GM12891 (cell line): ENCODE measurements at places on chromosomes 12 and 14.
A peak's percentile ranks its signal among the peaks of the same experiment; 100 is the strongest.

DNA sequence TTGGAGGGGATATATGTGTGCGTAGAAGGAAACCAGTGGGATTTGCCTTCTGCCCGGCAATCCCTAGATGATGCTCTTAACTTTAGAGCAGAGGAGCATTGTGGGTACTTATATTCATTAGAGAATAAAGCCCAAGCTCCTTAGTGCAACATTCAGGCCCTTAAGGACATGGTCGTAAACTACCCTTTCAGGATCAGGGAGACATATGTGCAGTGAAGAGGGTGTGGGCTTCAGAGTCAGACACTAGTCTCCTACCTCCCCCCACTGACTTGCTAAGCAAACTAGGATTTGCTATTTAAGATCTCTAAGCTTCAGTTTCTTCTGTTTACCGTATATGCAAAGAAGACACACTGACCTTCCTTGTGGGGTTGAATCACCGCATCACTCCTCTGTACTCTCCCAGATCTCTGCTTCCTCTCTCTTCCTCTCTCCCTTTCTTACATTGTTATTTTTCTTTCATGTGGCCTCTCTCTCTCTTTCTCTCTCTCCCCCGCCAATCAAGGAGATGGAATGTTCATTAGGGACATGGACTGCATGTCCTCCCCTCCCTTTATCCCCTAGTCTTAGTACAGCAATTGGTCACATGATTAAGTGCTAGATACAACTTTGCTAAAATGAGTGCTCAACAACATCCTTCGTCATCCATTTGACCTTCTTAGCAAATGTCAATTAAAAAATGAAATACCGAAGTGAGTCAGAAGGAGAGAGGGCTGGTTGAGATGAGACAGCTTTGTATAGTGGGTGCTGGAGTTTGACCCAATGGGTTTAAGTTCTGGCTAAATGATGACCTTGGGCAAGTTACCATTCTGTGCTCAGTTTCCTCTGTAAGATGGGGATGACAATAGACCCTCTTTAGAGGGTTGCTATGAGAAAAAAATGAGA, 91.7 kb downstream of the TMX1 start:
- DNase-seq = no peak

DNA sequence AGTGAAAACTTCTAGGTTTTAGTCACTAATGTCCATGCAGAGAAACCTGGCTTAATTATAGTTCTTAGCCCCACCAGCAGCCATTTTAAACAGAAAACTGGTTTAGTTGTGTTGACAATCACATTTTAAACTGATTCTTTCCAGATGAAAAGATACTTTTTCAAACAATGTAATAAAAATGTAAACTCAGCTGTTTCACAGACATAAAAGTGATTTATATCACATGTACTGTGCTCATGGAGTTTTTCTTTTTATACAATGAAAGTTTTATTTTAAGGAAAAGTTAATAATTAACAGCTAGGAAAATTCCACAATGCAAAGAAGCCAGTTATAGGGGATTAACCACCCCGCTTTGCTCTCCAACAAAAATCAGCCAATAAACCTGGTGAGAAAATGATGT, 129.7 kb downstream of the PAX9 start:
- DNase-seq = no peak

DNA sequence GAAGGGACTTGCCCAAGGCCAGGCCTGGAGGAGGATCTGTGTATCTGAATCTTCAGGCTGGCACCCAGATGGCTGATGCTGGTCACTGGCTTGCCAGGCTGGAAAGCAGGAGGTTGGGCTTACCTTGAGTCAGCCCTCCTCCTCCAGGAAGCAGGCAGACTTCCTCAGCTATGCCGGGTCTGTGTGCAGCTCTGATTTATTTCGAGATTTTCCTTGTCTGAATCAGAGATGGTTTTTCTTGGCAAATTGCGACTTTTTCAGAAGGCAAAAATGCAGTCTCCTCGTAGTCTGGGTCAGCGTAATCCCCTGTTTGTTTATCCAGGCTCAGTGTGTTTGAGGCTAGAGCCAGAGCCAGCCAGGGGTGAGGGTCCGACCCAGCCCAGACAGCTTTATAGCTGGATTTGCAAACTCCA, 48.9 kb downstream of the SMOC1 start:
- DNase-seq = no peak

GRCh38 chr14:50830932-50831725, at the start of gene NIN:
NIN (minus strand) TSS chr14:50831162; CDS start chr14:50822056, 9,106 bp downstream.
- peak; percentile 64 for DNase-seq

DNA sequence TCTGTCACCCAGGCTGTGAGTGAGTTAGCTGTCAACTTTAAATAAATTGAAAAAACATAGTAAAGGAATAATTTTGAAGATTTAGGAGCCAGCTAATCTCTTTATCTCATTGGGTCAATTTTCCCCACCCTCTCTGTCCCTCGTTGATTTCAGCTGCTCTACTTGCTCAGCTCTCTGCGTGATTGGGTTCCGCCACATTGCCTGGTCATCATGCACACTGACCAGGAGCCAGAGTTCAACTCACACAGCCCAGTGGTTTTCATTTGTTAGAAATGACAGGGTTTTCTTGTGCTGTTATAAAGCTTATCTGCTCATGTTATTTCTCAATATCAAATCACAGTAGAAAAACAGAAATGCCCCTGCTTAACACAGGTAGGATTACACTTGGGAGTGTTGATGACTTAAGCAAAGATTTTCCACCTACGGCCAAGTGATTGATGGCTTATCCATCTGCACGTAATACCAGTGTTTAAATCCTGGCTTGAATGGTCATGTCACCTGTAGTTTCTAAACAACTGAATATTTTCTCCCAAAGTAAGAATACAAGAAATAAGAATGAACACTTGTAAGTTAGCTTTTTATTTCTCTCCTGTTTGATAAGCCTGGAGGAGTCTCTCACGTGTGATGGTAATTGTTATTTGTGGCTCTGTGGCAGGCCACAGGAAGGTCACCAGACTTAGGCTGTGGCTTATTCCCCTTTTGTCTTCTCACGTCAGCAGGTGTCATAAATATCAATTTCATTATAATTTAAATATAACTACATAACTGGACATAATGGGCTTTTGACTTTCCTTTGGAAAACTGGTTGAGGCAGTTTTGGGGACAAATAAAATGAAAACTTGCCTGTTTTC, 367.2 kb upstream of the DDHD1 start:
- DNase-seq = no peak

GRCh38 chr14:80390906-80391305, 179.6 kb upstream of the DIO2 start:
- DNase-seq = no peak

- no peak for DNase-seq
Measured at GRCh38 chr12:105740369-105740768, 398.4 kb downstream of the NUAK1 start.

- no peak for DNase-seq
Measured at GRCh38 chr14:93219103-93219726, 12.2 kb downstream of the UBR7 start.

DNA sequence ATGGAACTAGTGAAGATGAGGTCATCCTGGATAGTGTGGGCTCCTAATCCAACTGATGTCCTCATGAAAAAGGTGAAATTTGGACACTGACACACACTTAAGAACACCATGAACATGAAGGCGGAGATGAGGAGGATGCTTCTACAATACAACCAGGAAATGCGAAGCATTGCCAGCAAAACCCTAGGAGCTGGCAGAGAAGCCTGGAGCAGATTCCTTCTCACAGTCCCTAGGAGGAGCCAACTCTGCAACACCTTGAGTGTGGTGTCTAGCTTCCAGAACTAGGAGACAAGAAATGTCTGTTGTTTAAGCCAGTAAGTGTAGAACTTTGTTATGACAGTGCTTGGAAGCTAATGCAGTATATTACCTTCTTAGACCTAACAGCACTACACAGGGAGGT, 191.9 kb upstream of the PWP1 start:
- no peak for DNase-seq

DNA sequence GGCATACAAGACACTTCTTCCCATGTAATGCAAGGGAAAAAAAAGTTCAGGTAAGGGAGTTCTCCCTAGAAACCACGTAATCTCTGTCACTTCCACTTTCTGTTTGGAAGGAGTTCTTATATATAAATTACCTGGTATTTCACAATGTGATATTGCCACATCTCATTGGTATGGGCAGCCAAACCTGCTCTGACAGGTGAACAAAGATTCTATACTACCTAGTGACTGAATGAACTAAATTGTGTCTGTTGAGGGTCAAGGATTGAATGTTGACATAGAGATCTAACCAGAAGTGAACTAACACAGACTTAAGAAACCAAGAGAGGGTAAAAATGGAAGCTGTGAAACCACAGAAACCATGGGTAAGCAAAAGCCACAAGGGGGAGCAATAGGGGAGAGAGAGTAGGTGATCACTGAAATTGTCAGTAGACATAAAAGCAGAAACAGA, 161.3 kb downstream of the RPL10L start:
- DNase-seq = peak; percentile 11

- no peak for DNase-seq
Measured at GRCh38 chr12:116916122-116916521, 5.4 kb downstream of the FBXW8 start.

- no peak for DNase-seq
Measured at GRCh38 chr14:60565211-60565610, 56.3 kb downstream of the SIX6 start.

- DNase-seq = no peak
Measured at GRCh38 chr14:71960494-71961353, 28.5 kb downstream of the RGS6 start.

GRCh38 chr14:101018561-101019290, 115.2 kb upstream of the RTL1 start:
- no peak for DNase-seq

DNA sequence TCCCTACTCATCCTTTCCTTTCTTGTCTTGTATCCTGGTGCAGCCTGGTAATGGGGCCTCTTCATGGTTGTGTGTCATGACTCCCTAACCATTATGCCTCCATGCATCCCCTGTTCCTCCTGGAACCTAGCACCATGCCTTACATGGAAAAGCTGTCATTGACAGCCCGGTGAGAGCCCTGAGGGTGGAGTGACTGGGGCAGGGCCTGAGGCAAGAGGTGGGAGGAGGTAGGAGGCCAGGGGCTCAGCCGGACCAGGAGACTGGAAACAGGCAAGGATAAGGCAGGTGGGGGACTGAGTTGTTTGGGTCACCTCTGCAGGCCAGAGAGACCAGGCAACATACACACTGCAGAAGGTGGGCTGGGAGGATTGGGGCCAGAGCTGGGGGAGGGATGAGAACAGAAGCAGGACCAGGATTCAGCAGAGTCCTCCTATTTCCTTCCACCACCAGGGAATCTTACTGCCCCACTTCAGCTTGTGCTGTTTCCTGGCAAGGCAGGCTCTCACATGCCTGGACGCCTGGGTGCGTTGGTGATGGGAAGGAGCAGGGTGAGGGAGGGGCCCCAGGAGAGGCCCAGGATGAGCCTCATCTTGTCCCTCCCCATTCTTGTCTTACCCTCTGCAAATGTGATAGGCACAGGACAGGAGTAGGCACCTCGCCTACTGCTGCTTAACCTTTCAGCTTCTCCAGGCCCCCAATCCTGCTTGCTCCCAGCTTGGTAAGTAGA, at the start of gene LTB4R2:
LTB4R2 (plus strand) TSS at position 603 of the 727 bp plus-strand sequence. CDS start 525 bp downstream, outside the sequence.
- no peak for DNase-seq

GRCh38 chr12:116265351-116266147, 11.9 kb downstream of the MED13L start:
- DNase-seq = no peak

DNA sequence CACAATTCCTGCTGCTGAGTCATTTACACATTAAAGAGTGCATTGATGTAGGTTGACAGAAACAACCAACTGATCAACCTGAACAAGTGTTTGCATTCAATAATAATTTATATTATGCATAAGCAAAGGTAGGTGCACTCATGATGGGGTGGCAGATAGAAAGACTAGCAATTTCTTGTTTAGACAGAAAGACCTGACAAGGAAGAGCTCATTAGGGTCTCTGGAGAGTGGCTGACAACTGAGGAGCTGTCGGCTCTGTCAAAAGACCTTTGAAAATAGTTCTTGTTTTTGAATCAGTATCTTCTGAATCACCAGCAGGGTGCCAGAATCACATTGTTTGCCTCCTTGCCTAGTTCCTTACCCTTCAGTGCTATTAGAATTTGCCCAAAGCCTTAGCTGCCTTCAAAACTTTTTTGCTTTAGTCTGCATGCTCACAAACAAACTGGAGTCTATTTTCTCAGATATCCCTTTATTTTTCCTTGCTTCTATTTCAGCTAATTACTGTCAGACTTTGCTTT, 234.7 kb downstream of the BTG1 start:
- no peak for DNase-seq

DNA sequence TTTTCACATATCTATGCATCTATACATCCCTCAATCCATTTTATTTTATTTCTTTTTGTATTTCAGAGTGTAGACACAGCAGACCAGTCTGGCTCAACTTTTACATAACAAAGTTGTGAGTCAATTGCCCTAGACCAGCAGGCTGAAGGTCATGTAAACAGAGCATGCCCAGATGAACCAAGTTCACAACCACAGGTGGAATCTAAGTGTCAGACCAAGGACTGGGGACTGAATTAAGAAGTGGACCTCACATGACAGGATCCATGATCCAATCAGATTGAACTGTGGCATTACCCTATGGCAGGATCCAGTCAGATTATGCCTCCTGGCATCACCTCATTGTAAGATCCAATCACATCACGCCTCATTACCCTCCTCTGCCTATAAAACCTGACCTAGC, 455.8 kb downstream of the SOX5 start:
- DNase-seq = no peak

DNA sequence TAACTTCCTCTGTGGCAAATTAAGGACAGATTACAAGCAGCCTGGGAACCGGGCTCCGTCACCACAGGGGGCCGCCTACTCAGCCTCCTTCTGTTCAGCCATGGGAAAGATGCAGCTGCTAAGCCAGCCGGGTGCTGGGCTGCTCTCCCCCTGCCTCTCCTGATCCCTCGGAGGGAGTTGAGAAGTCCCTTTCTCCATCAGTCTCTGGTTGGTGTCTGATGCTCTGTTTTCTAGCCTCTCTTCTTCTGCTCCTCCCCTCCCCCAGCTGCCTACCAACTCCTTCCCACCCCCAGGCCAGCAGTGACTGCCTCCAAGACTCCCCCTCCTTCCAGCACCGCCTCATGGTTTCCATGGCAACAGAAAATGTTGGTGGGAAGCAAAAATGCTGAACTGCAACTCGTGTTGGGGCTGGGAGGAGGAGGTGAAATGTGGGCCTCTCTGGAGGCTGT, 486.7 kb downstream of the APAF1 start:
- no peak for DNase-seq

DNA sequence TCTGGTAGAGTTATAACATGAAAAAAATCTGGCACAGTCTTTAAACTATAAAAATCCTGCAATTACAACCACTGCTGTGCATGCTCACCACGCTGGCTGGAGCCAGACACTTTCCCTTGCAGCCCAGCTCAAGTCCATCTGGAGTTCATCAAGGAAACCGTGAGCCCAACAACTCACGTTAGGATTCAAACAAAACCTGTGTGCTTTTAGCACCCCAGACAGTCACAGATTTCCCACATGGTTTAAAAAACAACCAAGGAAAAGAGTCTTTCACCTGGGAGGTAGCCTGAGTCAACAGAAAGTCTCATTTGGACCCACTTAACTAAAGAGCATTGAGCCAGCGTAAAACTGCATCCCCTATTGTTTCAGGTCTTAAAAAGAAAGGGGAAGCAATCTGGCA, 4.7 kb downstream of the LRIG3 start:
- DNase-seq = no peak

GRCh38 chr12:122123051-122123760, 44.6 kb downstream of the MLXIP start:
- DNase-seq = peak; percentile 62

- DNase-seq = no peak
Measured at GRCh38 chr12:131573631-131574394, 137.1 kb upstream of the SFSWAP start.
